Stimulated activated CD8-positive, alpha-beta memory T cell treated with anti-CD3 and anti-CD28 coated beads, Interleukin-7, amount 100 ng/mL, for 1 hour (primary cell): ENCODE measurements at places on chromosomes 11 and 22.

- no peak for DNase-seq
These were observed 462.4 kb upstream of the LRRC4C start for GRCh38 chr11:41921746-41922390.

DNA sequence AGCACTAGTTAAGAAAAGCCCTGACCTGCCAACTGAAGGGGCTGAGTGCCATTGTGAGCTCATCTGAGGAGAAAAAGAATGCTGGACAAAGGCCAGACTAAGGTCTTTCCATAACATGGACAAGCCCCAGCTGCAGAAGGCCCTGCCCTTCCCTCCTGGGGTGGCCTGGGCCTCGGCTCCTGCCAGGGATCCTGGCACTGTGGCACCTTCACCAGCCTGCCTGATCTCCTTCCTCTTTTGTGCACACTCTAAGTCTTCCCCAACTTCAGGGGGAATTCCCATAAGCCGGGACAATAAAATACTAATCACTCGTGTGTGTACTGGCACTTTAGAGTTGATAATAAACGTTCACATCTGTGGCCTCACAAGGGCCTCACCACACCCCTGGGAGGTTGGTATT is 9.9 kb downstream of the TMPRSS13 start:
- no peak for DNase-seq

DNA sequence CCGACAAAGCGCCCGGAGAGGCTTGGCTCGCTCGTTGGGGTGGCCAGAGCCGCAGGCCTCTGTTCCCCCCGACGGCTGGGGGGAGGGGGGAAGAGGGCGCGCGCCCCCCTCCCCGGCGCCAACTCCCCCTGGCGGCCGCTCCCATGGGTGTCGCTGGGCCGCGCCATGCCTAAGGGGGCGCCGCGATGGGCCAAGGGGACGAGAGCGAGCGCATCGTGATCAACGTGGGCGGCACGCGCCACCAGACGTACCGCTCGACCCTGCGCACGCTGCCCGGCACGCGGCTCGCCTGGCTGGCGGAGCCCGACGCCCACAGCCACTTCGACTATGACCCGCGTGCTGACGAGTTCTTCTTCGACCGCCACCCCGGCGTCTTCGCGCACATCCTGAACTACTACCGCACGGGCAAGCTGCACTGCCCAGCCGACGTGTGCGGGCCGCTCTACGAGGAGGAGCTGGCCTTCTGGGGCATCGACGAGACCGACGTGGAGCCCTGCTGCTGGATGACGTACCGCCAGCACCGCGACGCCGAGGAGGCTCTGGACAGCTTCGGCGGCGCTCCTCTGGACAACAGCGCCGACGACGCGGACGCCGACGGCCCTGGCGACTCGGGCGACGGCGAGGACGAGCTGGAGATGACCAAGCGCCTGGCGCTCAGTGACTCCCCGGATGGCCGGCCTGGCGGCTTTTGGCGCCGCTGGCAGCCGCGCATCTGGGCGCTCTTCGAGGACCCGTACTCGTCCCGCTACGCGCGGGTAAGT is 1.4 kb downstream of the KCNC1 start:
- no peak for DNase-seq

- DNase-seq, result no peak
These were observed 36.2 kb upstream of the TRPC6 start for GRCh38 chr11:101620026-101620425.

GRCh38 chr11:29306527-29306926 is 710.3 kb downstream of the KCNA4 start:
- no peak for DNase-seq

DNA sequence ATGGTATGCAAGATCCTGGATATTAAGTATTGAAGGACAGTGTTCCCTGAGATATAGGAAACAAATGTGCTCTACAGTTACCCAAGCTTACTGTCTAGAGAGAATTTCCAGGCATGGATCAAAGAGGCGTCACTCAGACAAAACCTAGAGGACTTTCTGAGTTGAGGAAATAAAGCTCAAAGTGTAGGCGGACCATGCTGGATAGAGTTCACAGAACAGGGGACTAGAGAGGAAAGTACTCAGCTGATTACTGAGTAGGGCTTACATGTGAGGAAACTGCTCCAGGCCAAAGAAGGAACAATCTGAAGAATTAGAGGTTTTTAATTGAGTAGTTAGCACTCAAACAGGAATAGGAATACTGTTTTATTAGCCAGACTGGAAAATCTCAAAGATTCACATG is 193.3 kb downstream of the TMEM135 start:
- DNase-seq, result no peak
